ENCODE measurements at places on chromosomes 5 and 9.

GRCh38 chr5:5235685-5236084 is 95.6 kb downstream of the ADAMTS16 start:
- DNase-seq: no peak

GRCh38 chr9:127491516-127491915 is 40.2 kb downstream of the LRSAM1 start:
- no peak for DNase-seq

DNA sequence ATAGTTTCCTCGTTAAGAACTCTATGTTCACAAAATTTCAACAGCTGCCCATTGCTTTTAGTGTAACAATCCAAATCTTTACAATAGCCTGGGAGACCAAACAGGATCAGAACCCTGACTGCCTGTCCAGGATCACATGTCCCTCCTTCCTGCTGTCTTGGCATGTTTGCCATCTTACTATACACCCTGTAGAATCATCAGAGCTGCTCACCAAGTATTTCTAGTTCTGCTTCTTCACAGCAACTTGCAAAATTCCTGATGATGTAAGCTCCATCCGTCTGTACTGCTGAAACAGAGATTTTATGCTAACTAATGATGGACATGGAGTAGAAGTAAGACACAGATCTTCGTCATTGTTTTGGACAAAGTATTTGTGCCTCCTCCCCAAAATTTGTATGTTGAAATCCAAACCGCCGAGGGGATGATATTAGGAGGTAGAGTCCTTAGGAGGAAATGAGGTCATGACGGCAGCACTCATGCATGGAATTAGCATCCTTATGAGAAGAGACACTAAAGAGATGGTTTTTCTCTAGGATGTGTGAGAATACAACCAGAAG is 464.9 kb upstream of the BRINP1 start:
- no peak for DNase-seq

GRCh38 chr5:117982691-117983090 is 1005.7 kb downstream of the DTWD2 start:
- no peak for DNase-seq

GRCh38 chr5:169546346-169546745 is 37.2 kb upstream of the SPDL1 start:
- no peak for DNase-seq

DNA sequence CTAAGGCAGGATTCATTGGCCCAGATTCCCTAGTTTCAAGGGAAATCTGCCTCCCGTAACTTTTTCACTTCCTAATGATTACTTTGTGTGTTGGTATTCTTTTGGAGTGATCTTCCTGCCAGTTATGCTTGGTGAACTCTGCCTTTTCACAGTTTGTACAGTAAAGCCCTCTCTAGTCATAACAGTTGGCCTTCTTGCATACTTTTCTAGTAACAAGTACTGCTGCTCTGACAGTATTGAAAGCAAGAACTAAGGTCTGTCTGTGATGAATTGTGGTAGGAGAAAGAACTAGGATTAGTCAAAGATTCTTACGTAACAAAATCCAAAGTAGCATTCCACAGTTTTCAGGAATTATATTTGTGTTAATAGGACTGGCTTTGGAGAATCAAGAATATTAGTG is 1457.2 kb upstream of the WWC1 start:
- no peak for DNase-seq

- DNase-seq: no peak
Measured at GRCh38 chr5:91175708-91176107, 207.4 kb downstream of the ARRDC3 start.

- peak; percentile 58 for DNase-seq
Measured at GRCh38 chr5:140236891-140237598, 62.1 kb downstream of the CYSTM1 start.

- no peak for DNase-seq
Measured at GRCh38 chr5:33272288-33272687, 168.5 kb upstream of the TARS1 start.

- DNase-seq: no peak
Measured at GRCh38 chr5:77305222-77305846, 94.9 kb downstream of the PDE8B start.

DNA sequence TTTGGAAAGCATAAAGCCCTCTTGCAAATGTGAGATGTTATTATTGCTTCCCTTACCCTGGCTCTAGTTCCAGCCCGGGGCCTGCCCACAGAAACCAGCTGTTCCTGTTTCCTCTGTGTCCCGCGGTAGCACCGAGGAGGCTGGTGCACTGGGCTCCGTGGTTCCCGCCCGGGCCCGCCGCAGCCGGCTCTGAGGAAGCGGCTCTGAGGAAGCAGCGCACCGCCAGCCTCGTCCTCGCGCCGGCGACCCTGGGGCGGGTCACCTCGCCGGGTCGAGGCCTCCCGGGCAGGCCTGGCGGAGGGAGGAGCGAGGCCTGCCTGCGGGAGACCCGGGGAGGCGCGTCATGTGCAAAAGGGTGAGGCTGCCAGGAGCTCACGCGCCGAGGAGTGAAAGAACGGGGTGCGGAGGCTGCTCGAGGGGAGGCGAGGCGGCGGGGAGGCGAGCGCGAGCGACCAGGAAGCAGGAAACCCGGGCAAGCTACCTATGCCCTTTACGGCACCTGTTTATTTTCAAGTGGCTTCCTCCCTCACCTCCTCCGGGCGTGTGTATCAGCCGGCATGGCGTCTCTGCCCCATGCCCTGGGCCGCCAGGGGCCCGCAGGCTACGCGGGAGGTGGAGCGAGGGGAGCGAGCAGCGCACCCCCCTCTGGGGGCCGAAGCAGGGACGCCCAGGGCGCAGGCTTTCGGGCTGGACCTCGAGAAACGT is 61.3 kb upstream of the MEGF10 start:
- peak; percentile 79 for DNase-seq

DNA sequence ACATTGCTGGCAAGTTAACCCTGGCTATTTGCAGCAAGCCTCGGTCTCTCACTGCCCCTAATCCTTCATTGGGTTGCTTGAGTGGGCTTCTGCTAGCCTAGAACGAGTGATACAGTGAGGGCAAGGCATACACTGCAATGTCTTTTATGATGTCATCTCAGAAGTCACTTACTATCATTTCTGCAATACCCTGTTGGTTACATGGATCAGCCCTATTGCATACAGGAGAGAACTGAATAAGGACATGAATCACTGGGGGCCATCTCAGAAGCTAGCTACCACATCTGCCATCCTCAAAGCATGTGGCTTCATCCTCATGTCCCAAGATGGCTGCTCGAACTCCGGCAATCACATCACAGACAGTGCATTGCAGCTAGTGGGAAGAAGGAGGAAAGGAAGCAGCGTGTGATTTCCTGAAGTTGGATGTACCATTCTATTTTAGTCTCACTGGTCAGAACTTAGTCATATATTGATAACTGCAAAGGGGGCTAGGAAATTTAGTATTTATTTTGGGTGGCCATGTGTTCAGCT is 33.3 kb upstream of the CDKN2AIPNL start:
- DNase-seq: peak; percentile 36

GRCh38 chr9:108019821-108020220 is 530.3 kb upstream of the KLF4 start:
- DNase-seq: no peak

- no peak for DNase-seq
Measured at GRCh38 chr5:85838781-85839180, 779.0 kb upstream of the COX7C start.

GRCh38 chr9:82021198-82021597 is 32.6 kb downstream of the SPATA31D1 start:
- DNase-seq: no peak

GRCh38 chr9:77843076-77843870 is 188.3 kb downstream of the GNAQ start:
- DNase-seq: no peak

GRCh38 chr5:31382051-31382878 is 149.6 kb downstream of the DROSHA start:
- DNase-seq: no peak

- no peak for DNase-seq
Measured at GRCh38 chr5:80184235-80185023, 71.4 kb downstream of the SERINC5 start.

- peak; percentile 25 for DNase-seq
Measured at GRCh38 chr5:136249678-136250266, 56.8 kb upstream of the SMIM32 start.

GRCh38 chr9:130763331-130764171 is 70.0 kb downstream of the EXOSC2 start:
- DNase-seq: no peak

- no peak for DNase-seq
Measured at GRCh38 chr5:124730381-124730780, 16.1 kb downstream of the ZNF608 start.

DNA sequence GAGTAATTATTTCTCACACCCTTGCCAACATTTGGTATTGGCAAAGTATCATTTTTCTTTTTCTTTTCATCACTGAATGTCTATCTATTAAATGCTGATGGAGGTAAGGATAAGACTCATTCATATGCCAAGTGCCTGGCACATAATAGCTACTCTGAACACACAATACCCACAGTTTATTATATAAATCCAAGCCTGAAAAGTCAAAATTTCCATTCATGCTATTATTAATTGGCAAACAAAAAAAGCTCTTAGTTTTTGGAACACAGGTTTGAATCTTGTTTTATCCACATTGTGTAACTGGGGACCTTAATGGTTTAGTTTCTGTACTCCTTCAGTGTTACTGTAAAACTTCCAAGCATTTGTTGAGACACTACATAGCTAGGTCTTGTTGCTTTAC is 6.4 kb upstream of the ATOX1 start:
- DNase-seq: no peak

GRCh38 chr9:127318651-127319167 is 54.1 kb downstream of the GARNL3 start:
- DNase-seq: no peak

DNA sequence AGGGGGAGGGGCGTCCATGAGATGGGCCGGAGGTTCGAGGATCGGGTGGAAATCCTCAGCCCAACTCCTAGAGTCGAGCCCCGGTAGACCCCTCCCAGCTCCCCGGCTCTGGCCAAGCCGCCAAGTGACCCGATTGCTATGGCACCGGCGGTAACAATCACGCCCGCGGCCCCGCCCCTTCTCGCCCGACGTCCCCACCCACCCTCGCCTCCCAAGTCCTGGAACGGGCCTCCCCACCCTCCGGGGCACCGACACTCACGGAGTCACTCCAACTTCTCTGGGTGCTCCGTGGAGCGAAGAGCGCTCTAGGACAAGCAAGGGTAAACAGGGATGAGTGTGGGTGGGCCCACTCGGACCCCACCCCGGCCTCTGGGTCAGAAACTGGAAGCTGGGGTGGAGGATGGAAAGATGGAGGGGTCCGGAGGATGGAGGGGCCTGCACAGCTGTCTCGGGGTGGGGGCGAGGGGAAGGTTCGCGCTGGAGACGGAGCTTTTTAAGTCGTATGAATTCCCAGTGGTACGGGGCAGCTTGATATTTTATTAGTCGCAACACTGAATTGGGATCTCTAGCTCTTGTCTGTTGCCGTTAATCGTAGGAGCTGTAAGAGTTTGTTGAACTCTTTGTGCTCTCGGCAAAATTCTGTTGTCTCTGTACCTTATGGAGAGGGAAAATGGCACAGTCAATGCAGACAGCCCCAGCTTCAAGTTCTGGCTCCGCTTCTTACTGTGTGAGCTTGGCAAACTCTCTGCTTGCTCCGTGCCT is at the start of gene SPACA9:
SPACA9 (plus strand) TSS at position 204 of the 762 bp plus-strand sequence. CDS start 5,050 bp downstream, outside the sequence.
- peak; percentile 25 for DNase-seq

- DNase-seq: no peak
Measured at GRCh38 chr5:81242906-81243436, 9.8 kb downstream of the CKMT2 start.

- no peak for DNase-seq
Measured at GRCh38 chr5:43110606-43111170, 10.0 kb upstream of the ZNF131 start.

DNA sequence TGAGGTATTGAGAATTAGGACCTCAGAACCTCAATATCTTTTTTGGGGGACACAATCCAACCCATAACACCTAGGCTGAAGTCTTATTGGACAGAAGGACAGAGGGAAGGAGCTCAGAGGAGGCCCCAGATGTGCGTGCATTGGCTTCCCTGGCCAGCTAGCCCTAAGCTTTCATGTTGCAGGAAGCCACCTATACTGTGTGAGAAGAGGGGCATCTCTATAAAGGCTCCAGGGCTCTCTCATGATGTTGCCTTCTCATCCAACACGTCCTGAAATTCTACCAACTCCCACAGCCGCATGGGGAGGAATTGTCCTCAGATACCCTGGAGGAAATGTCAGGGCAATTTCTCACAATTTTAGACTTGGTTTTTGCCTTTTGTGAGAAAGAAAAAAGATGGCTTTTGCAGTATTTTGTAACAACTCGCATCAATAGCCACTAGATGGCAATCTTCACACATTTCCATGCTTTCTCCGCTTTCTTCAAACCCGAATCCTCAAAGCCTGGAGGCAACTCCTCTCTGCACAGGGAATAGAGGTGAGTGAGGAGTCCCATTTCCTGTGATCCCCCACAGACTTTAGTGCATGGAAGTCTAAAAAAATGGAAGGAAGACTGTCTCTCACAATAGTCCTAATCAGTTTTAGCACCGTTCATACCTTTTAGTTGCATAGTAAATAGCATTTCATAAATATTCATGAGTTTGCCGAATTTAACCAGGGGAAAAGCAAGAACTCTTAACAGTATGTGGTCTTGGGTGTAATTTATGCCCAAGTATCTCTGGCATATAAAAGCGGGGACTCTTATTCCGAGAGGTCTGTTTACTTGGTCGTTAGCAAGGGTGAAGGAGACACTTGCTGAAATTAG is 7.4 kb upstream of the PPP3R2 start:
- peak; percentile 39 for DNase-seq

DNA sequence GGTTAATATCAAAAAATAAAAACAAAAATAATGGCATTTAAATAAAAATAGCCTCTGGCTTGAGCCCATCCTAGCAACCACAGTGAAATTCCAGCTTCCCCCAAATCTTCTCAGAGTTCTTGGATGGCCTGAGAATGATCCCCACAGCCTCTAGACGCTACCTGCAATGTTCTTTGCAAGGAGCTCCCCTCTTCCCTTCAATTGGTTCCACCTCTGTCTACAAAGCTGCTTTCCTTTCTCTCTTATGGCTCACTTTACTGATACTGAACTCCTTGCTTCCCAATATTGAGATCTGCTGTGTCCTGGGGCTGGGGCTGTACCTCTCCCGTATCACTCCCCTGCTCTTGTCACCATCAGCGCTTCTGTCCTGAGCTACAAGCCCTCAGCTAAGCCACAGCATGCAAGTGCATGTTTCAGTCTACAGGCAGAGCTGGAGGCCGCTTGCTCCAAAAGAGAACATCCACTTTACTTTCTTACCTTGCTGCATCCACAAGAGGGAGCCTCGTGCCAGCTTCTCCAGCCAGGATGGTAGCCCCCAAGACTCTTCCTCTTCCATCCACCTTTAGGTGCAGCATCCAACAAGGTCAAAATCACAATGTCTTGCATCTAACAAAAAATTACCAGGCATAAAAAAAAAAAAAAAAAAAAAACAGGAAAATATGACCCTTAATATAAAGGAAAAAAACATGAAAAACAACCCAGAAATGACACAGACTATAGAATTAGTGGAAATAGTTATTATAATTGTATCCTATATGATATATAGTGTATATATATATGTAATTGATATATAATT is 57.4 kb upstream of the PRSS3 start:
- DNase-seq: peak; percentile 53

GRCh38 chr5:149581192-149581861 is at the start of gene ARHGEF37:
Gene ARHGEF37 (plus strand): TSS chr5:149581498. CDS start chr5:149597770, 16,272 bp downstream.
- DNase-seq: peak; percentile 10

DNA sequence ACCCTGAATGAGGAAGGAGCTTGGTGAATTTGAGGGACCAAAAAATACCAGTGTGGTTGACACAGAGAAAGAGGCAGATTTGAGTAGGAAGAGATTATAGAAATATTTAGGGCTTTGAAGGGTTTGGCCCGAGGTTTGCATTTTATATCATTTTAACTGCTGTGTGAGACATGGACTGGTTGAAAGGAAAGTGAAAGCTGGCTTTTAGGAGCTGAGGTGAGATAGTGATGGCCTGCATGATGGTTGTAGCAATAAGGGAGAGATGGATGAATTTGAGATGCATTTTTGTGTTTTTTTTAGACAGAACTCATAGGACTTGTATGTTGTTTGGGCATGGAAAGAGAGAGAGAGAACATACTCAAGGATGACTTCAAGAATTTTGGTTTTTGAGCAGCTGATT is 21.7 kb downstream of the FER start:
- DNase-seq: no peak
